Fibroblast of lung (primary cell): ENCODE measurements at places on chromosomes 7 and 10. TPM values are rescaled to one million over a fixed set of nuclear protein-coding genes. Genes with fewer than 3 reads are reported as not detected.

The SPDYE5 gene
- polyA plus RNA-seq = not detected in 2 replicates

The RBAK gene
- polyA plus RNA-seq = 3.0 and 4.3 TPM in 2 replicates

The NKX1-2 gene
- polyA plus RNA-seq = not detected in 2 replicates

The PPP1R3C gene
- 25.0 and 67.8 TPM in 2 replicates for polyA plus RNA-seq

The TCAF2 gene
- polyA plus RNA-seq = 1.9 and 3.1 TPM in 2 replicates

The HOXA9 gene
- 0.08 and 0.11 TPM in 2 replicates for polyA plus RNA-seq

The JCAD gene
- 3.3 and 8.3 TPM in 2 replicates for polyA plus RNA-seq

The MBL2 gene
- not detected in 2 replicates for polyA plus RNA-seq

The NPFFR1 gene
- polyA plus RNA-seq = not detected in 2 replicates

- DNase-seq = peak; percentile 71
Observed at GRCh38 chr10:5419466-5420094, 7.2 kb downstream of the NET1 start.

GRCh38 chr10:1414893-1415292 is 322.4 kb downstream of the ADARB2 start:
- DNase-seq = no peak

DNA sequence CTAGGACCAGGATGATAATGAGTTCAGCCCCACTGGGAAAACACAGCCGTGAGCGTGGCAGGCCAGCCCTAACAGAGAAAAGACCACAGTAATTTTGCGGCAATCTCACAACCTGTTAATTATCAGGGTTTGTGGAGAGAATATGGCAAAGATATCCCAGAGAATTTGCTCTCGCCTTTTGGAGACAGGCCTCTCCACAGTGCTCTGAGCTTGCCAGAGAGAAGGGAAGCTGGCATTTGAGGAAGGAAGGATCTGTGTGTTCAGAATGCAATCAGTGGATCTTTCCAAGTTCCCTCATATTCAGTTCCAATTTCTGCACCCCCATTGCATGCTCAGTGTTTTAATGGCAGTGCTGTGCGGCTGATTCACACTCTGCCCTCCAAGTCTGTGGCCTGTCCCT is 60.2 kb downstream of the PLPP4 start:
- no peak for DNase-seq

- DNase-seq = no peak
Observed at GRCh38 chr7:120475994-120476393, 203.0 kb downstream of the KCND2 start.

DNA sequence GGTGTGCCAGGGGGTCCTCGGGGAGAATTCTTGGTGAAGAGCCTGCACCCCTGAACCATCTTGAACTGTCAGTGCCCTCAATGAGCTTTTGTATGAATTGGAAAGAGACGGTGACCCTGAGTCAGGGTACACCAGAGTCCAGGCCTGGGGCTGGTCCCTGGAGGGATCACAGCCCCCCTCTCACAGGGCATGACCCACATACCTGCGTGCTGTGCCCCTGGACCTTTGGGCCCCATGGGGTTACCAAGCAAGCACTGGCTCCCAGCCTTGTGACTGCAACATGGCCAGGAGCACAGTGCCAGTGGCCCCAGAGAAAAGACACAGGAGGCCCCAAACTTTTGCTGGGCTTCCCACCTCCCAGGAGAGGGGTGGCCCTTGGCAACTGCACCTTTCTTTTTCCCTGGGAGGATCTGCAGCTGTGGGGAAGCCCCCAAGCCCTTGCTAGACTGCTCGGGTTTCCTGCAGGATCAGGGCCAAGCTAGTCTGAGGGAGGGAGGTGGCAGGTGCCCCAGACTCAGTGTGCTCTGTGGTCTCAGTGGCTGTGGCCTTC is 153.5 kb downstream of the ZNF248 start:
- DNase-seq = no peak

DNA sequence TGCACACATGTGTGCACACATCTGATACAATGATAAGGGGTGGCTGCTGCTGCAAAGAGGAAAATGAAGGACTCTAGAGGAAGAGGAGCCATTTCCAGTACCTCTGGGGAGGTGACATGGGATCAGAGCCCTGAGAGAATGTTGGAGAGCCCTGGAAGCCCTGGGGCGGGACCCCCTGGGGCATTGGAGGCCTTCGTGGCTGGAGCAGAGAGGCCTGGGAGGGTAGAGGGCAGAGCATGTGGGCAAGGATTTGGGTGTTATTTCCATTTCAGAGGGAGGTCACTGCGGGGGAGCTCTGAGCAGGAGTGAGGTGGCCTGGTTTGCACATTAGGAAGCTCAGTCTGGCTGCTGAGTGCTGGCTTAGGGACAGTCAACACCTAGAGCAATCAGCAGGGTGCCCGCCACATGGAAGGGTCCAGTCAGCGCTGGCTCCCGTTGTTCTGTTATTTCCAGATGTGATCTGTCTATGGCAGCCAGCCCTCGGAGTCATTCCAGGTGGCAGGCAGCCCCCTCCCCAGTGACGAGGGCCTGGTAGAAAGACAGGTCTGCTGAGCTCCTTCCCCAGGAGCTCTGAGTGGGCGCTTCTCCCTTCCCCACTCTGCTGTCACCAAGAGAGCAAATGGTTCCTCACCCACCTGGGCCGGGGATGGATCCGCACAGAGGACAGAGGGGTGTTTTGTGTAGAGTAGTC is 24.1 kb upstream of the BTBD16 start:
- no peak for DNase-seq

- no peak for DNase-seq
Observed at GRCh38 chr7:157793087-157793353, 456.2 kb downstream of the DNAJB6 start.

GRCh38 chr10:99523251-99523773 is 9.4 kb upstream of the NKX2-3 start:
- no peak for DNase-seq

GRCh38 chr10:129187331-129187730 is 279.7 kb upstream of the MGMT start:
- no peak for DNase-seq

DNA sequence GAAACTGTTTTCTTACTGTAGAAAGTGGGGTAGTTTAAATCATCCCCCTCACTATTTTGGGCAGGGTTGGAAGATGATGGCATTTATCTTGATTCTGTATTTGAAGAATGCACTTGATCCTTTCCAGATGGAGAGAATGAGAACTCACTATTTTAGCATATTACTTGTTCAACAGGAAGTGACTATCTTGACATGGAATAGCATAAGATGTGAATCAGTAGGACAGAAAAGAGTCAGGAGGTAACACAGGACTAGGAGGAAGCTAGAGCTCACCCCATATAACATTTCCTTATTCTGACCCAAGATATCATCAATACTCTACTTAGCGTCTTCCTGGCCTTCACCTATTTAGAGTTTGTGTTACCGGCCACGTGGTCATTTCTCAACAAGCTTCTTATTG is 400.2 kb downstream of the PHTF2 start:
- DNase-seq = peak; percentile 34

DNA sequence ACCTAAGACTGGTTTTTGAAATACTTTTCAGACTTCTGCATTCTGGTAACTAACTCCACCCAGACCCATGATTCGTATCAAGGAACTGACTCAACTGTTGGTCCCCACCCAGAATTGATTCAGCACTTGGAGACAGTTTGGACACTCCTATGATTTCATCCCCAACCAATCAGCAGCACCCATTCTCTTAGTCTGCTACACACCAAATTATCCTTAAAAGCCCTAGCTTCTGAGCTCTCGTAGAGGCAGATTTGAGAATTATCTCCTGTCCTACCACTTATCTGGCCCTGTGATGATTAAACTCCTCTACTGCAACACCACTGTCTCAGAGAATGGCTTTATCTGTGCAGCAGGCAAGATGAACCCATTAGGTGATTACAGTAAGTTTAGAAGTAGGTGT is 7.7 kb upstream of the GSTO1 start:
- peak; percentile 80 for DNase-seq

DNA sequence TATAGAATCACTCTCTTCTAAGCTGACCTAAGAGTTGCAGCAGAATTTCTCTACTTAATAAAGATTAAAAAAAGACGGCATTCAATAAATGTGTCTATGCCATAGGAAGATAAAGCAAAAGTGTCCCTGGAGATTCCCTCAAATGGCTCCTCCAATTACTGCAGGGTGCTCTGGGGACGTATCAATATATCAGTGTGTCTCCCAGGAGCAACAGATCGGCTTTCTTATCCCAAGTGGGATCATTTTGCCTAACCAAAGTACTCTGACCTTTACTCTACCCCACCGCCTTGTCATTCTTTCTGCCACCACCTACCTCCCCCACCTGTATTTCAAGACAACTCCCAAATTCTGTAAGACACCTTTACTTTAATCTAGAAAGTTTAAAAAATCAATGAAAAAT is 202.0 kb upstream of the SEMA3C start:
- DNase-seq = no peak

- DNase-seq = peak; percentile 92
Observed at GRCh38 chr10:126569513-126570244, 100.8 kb downstream of the C10orf90 start.

DNA sequence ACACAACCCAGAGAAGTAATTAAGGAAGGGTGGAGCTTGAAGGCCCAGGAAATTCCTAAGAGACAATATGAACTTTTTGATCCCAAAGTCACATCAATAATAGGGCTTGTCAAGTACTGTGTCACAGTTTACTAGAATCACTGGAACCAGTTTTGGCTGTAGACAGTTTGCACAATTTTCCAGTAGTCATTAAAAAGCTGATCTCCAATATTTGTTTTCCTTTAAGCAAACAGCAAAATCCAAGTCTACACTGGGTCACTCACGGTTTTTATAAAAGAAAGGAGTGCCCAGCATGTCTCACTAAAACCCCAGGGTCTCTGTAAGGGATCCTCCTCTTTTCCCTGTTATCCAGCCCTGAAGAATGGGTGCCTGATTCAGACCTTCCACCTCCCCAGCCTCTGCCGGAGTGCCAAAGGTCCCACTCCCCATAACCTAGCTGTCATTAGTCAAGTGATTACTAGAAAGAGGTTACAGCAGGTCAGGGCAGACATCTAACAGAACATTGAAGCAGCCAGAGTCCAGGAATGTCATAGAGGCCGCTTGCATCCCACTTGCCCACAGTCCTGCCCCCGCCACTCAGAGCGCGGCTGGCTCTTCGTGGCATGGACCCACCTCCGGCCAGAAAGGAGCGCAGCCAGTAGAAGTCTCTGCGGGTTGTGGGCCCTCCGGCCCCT is 552 bp downstream of the SLC25A16 start:
- no peak for DNase-seq

GRCh38 chr10:34526758-34527730 is 288.1 kb downstream of the PARD3 start:
- peak; percentile 99 for DNase-seq

- DNase-seq = no peak
Observed at GRCh38 chr7:44058759-44059218, 6.6 kb downstream of the PGAM2 start.

DNA sequence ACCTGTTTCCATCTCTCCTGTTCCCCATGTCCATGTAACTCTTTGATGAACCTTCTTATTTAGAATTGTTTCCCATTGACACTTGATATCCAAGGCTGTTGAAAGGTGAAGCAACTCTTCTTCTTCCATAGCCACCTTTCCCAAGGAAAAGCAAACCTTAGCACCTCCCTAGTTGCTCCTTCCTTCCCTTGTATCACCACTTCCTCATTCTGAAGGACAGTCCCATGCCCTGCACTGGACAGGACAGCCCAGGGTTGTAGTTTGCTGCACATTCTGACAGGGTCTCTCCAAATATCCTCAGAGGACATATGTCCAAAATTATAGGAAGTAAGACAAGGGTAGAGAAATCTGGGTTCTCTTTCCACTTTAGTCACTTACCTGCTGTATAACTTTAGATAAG is 6.2 kb downstream of the CUZD1 start:
- DNase-seq = no peak

GRCh38 chr7:132778761-132779160 is 202.5 kb upstream of the PLXNA4 start:
- DNase-seq = no peak

GRCh38 chr10:6228647-6229046 is 25.9 kb downstream of the PFKFB3 start:
- DNase-seq = no peak

DNA sequence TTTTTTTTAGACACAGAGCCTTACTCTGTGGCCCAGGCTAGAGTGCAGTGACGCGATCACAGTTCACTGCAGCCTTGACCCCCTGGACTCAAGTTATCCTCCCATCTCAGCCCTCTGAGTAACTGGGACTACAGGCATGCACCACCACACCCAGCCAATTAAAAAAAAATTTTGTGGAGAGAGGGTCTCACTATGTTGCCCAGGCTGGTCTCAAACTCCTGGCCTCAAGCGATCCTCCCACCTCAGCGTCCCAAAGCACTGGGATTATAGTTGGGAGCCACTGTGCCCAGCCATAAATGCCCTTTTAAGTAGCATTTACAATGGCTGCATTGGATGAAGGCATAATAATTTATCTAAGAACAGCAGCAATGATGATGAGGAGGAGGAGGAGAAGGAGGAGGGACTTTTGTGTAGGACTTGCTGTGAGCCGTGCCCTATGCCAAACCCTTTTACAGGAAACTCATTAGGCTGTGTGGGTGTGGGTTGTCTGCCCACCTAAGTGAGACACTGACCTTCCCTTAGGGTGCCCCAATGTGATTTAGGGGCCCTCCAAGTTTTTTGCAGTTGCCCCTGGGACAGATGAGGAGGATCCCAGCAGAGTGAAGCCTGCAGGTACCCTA is 51.1 kb downstream of the EEPD1 start:
- no peak for DNase-seq

GRCh38 chr7:132368246-132368900 is 207.9 kb downstream of the PLXNA4 start:
- no peak for DNase-seq

- no peak for DNase-seq
Observed at GRCh38 chr7:1425292-1426136, 33.8 kb downstream of the MICALL2 start.

DNA sequence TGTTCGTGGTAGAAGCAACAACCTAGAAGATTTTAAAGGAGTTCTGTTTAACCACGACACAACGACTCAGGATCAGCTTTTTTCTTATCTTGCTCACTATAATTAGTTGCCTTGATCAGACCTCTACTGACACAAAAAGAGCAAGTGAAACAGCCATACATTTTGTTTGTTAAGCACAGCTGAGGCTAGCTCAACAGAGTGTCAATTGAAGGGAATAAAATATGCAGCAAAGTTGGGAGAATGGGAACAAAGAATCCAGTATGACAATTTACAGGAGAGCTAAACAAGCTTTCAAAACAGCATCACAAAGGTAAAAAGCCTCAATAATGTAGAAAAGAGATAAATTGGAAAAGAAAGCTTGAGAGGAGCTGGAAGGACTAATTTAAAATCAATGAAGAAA is 40.5 kb upstream of the HERPUD2 start:
- DNase-seq = no peak

DNA sequence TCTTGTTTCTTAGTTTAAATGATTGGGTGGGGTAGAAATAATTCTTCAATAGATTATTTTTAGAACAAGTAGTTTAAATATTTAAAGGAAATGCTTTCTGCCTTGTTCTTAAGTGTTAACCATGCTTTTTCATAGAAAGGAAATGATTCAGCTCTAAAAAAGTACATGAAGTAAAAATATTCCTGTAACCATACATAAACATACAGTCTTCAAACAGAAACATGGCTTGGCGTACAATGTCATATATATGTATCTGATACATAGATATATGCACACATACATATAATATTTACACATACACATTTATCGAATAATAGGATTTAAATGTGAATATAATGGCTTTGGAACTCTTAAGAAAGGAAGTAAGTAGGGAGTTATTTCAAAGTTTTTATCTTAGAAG is 84.4 kb downstream of the RUNDC3B start:
- peak; percentile 33 for DNase-seq
